CD14-positive monocyte (primary cell): ENCODE measurements at places on chromosomes 3 and 15.

GRCh38 chr3:44915702-44916438, 41.5 kb downstream of the TGM4 start:
- no peaks in the 10 kb centered on the region for H3K27me3 ChIP-seq
- no peaks in the 10 kb centered on the region for H3K4me1 ChIP-seq
- peak overlapping the region; percentile 22 for H3K27ac ChIP-seq

- H3K4me3 ChIP-seq, result no peak overlapping the region
- H3K27ac ChIP-seq, result no peak overlapping the region
- no peaks in the 10 kb centered on the region for H3K4me1 ChIP-seq
- H3K36me3 ChIP-seq, result no peaks in the 10 kb centered on the region
- no peaks in the 10 kb centered on the region for H3K27me3 ChIP-seq
These were observed 288.9 kb downstream of the ZNF385D start for GRCh38 chr3:21462141-21462540.

DNA sequence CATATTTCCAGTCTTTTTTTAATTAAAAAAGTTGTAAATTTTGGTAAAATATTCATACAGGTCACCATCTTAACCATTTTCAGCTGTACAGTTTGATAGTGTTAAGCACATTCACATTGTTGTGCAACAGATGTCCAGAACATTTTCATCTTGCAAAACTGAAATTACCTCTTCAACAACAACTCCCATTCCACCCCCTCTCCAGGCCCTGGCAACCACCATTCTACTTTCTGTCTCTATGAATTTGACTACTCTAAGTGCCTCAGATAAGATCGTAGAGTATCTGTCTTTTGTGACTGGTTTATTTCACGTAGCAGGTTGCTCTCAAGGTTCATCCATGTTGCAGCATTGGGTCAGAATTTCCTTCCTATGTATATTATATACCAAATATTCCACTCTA, 76.0 kb downstream of the SLCO3A1 start:
- no peaks in the 10 kb centered on the region for H3K27me3 ChIP-seq
- no peak overlapping the region for H3K4me3 ChIP-seq
- H3K4me1 ChIP-seq, result peaks cover 13% of the 10 kb centered on the region
- H3K36me3 ChIP-seq, result peaks cover 6% of the 10 kb centered on the region
- no peak for DNase-seq
- no peak overlapping the region for H3K27ac ChIP-seq

GRCh38 chr15:23869396-23869795, 182.3 kb upstream of the NDN start:
- H3K36me3 ChIP-seq, result no peaks in the 10 kb centered on the region
- no peaks in the 10 kb centered on the region for H3K4me1 ChIP-seq
- H3K27ac ChIP-seq, result no peak overlapping the region
- H3K27me3 ChIP-seq, result no peaks in the 10 kb centered on the region

DNA sequence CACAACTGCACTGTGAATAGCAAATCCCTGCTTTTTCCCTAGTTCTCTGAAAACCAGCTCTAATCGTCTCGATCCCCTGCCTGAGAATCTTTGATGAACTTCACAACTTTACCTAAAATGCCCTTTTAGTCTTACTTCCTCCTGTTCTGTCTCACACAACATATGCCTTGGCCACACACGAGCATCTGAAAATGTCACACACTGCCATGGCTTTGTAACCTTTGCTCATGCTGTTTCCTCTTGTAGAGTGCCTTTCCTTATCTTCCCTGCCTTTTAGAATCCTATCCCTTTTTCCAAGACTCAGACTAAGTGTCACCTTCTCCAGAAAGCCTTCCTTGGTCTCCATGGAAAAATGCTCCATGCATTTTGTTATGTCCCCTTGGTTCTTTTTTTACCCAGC, 71.4 kb upstream of the HACD2 start:
- H3K4me3 ChIP-seq, result no peak overlapping the region
- H3K4me1 ChIP-seq, result no peaks in the 10 kb centered on the region
- no peak for DNase-seq
- no peaks in the 10 kb centered on the region for H3K36me3 ChIP-seq
- no peak overlapping the region for H3K27ac ChIP-seq
